ENCODE measurements at places on chromosomes 16 and 17. TPM values are rescaled to one million over a fixed set of nuclear protein-coding genes. Genes with fewer than 3 reads are reported as not detected.

GRCh38 chr17:73972056-73972455 is 231.4 kb upstream of the RPL38 start:
- no peak for DNase-seq

The MFAP4 gene
- total RNA-seq, result 0.28 TPM

The FBXL19 gene
- total RNA-seq, result 27.5 TPM

DNA sequence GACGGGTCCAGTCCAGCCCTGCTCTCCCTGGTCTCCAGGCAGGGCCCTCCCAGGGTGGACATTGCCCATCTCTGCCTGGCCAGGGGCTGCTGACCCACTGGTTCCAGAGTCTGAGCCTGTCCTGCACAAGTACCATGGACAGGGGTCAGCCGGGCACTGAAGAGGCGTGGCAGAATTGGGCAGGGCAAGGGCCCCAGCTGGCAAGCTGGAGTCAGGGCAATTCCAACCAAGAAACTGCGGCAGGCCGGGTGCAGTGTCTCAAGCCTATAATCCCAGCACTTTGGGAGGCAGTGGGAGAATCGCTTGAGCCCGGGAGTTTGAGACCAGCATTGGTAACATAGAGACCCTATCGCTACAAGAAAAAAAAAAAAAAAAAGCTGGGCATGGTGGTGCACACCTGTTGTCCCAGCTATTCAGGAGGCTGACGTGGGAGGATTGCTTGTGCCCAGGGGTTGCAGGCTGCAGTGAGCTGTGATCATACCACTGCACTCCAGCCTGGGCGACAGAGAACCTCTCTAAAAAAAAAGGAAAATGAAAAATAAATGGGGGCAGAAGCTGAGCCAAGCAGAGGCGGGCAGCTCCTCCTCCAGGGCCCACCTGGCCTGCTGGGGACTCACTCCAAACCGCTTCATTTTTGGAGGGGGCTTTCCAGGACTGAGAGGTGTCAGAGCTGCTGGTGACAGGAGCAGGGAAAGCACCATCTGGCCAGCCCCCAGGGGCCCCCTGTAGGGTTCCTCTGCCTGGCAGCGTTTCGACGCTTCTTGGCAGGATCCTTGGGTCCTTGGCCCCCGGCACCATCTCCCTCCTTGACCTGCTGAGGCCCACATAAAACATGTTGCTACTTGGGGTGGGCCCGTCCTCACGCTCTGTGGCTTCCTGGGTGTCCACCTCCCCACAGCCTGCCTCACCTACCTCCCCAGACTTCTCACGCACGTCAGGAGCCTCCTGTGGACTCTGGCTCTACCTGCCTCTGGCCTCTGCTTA is 2.9 kb upstream of the MAFG start:
- no peak for DNase-seq

DNA sequence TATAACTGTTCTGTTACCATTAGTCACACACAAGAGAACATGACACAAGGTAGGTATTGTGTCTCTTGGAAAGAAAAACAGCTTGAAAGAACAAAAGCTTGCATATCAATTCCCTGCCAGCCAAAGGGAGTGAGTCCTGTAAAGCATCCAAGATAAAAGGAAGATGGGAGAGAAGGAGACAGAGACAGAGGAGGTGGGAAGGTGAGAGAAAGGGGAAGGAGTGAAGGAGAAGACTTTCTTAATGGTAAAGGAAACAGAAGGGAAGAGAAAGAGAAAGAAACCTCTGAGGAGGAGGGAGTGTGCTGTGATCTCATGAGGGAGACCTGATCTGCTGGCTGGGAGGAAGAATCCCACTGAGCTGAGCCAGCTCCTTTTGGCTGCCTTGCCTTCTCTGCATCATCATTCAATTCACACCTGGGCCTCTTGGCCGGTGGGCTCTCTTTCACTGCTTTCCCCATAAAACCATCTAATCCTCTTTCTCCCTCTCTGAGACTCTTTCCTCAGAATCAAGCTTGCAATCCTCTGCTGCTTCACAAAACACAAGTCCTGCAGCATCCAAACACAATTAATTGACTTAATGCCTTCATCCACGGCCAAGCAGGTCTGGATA is 271.6 kb downstream of the ABCC12 start:
- no peak for DNase-seq

The SSTR5 gene
- not detected for total RNA-seq

DNA sequence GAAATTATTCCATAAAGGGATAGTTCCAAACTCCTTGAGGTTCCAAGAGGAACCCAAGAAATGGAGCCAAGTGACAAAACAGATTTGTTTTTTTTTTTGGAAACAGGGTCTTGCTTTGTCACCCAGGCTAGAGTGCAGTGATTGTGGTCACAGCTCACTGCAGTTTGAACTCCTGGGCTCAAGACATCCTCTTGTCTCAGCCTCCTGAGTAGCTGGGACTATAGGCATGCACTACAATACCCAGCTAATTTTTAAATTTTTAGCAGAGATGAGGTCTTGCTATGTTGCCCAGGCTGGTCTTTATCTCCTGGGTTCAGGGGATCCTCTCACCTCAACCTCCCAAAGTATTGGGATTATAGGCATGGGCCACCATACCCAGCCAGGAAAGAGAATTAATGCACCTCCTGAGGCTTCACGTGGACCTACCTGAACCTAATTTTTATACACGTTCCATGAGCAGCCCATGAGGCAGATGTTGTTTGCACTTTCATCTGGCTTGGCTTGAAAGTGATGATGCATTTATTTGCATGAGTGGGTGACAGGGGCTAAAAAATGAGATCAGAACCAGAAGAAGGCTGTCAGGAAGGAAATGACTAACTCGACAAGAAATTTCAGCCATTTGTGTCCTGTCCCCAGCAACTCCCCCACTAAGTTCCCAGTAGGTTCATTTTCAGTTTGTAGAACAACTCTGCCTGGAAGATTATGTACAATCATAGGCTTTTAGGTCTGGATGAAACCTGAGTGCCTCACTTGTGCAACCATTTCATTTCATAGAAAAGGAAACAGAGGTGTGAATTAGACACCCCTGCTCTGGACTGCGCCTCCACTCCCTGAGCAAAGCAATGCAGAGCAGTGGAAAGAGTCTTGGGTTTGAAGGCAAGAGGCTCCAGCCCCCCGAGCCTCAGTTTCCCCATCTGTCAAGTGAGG is 10.3 kb upstream of the IRF8 start:
- DNase-seq, result peak; percentile 89

DNA sequence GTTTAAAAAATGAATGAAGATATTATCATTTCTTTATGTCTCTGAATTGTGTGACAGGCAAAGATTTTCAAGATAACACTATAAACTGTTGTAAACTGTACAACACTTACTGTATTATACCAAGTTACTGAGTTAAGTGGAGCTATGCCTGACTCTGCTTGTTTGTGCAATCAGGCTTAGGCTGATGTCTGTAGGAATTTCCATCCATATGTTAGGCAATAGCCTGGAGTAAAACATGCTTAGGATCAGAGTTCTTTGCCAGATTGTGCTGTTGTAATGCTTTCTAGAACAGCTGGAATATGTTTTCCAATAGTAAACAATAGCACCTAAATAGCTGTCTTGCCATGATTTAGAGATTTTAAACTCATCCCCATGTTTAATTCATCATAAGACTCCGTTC is 1496.7 kb downstream of the CDH11 start:
- DNase-seq, result no peak

- no peak for DNase-seq
Observed at GRCh38 chr17:27158382-27158781, 135.5 kb upstream of the WSB1 start.

The SP6 gene
- not detected for total RNA-seq

DNA sequence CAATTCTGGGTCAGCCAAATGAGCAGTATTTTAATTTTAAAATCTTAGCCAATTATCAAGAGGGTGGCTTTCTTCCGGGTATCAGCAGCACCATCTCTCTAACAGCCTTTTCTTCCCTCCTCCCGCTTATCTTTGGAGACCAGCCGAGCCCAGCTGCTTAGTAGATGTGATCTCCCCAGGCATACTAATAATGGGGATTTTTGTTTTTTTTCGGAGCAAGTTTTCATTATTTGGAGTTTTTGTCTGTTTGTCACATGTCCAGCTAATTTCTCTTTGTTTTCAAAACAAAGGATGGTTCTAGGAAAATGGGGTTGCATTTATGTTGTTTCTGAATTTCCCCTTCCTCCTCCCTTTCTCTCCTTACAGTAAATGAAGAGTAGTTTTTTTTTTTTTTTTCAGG is 170.5 kb upstream of the MPHOSPH6 start:
- no peak for DNase-seq

DNA sequence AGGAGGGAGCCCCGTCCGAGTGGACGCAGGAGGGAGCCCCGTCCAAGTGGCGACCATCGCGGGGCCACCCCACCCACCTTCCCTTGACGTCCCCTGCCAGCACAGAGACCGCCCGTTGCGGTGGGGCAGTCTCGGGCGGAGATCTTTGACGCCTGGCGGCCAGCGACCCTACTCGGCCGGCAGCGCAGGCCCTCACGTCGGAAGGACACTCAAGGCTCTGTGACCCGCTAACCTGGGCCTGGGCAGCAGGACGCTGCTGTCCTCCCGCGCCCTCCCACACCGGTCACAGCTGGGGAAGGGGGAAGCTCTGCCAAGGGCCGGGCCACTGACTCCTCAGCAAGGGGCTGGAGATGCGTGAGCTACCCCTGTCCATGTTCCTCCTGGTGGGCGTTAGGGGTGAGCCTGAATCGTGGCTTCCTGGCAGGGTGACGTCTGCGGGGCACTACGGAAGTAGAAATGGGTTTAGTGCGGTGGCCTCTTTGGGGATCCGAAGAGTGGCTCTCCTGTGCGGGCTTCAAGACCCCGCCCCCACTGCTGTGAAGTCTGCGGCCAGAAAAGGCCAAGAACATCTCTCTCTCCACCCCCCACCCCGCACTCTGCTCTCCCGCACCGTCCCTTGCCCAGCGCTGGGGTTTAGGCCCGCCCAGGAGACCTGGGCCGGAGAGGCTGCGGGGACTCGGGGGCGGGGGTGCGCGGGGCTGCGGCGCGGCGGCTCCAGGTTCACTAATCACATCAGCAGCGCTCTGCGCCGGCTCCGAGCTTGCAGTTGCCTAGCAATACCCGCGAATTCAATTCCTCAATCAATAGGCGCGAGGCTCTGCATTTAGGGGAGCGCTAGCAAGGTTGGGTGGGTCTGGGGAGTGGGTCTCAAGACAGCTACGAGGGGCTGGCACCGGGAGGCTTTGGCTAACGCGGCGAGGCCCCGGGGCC is 5.8 kb downstream of the CBX8 start:
- no peak for DNase-seq
